Effector memory CD8-positive, alpha-beta T cell (primary cell): ENCODE measurements at places on chromosomes 3 and 15.

DNA sequence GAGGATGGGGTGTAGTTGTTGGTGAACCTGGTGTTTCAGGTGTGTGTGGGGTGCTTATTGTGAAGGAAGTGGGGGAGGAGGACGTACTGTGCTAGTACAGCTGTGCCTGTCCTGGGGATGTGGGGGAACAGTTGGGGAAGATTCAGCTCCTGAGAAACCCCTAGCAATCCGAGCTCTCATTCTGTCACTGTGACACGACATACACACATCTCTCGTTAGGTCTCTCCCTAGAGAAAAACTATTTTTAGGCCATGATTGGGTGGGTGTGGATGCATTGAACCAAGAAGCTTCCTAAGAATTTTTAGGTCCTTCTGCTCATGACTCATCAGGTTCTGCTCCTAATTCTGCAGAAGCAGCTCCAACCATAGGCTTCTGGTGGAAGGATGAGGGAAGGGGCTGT, 54.3 kb downstream of the SLC30A4 start:
- no peak for DNase-seq

GRCh38 chr3:27138562-27138961, 230.6 kb downstream of the NEK10 start:
- no peak for DNase-seq

DNA sequence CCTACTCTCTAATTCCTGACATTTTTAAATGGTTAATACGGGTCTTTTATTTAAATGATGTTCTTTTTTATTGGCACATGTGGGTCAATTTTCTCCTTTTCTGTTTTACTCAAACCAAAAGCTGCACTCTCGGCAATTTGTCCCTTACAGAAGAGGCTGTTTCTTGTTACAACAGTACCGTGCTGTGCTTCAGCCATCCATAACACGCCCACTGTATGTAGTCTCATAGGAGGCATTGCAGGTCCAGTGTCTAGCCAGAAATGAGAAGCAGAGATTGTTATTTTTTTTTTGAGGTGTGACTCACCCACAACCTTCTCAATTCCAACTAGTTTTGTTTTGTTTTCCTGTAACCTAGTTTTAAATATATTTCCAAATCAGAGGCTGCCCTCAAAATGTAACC, 164.6 kb downstream of the GMNC start:
- DNase-seq = no peak

DNA sequence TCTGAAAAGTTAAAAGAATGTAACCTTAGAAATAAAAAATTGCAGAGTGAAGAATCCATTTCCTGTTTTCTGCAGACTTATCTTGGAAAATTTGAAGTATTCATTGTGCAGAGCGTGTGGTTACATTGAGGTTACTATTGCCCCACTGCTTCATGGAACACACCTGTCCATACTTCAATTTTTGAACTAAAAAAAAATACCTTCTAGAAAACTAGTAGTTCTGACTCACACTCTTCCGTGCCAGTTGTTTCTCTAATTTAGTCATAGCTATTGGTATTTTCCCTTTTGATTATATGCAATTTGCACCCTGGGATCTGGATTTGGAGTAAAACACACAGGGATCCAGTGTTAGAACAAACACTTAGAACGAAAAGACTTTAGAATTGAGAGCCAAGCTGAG, 111.8 kb upstream of the LYSMD4 start:
- DNase-seq = no peak

GRCh38 chr15:80787316-80787715, 8.1 kb downstream of the CEMIP start:
- no peak for DNase-seq

DNA sequence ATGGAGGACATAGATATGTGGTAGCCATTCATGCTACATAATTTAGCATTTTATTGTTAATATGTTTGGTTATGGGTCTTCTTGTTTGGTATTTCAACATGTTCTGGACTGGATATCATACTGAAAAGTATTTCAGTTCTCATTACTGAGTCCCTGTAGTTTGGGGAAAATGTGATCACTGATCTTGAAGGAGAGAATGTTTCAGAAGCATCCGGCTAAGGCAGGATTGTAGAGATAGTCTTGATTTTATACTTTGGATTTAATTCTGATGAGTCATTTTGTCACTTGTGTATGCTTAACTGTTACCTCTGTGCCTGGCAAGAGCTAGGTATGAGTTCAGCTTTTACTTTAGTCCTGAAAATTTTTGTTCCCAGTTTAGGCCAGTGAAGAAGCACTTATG, 7.1 kb downstream of the CHD2 start:
- no peak for DNase-seq

DNA sequence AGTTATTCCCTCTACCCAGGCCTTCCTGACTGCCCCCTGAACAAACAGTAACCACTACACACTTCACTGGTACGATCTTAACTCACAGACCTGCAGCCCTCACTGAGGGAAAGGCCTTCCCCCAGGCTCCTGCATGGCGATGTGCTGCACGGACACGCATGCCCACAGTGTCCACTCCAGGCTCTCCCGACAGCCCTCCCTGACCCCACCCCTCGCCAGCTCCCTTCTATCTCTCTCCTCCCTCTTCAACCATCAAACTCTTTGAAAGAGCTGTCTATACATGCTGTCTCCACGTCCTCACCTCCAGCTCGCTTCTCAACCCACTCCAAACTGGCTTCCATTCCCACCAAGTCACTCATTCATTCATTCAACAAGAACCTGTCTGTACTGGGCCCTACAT, 3.9 kb downstream of the SCN5A start:
- no peak for DNase-seq

DNA sequence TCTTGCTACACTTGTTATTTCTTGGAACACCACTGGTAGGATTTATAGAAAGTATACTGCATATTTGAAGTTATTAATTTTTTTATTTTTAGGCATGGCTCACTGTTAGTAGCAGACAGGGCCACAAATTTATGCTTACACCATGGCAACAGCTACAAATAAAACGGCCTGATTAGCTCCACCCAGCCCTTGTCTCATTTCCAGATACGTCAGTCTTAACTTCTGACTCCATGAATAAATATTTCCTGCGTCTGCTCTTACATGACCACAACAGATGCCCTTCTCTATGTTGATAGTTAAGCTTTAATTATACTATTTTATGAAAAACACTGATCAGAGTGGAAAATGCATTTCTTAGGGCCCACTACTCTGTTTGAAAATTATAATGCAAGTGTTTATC, 62.3 kb upstream of the CPOX start:
- DNase-seq = no peak

DNA sequence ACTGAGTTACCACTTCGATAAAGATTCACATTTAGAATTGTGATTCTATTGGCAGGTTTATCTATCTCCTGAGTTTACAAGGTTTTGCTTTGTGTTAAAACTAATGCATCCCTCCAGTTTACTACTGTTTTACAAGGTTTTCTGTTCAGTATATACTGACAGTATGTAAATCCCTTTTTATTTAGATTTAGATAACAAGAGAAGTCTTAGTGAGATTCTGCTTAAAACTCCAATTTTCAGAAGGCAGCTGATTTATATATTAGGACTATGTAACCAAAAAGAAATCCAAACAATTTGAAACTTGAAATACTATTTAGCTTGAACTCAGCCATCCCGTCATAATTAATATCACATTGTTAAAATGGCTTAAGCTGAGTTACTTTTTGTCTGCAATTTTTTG, 619.2 kb downstream of the NAALADL2 start:
- DNase-seq = no peak

DNA sequence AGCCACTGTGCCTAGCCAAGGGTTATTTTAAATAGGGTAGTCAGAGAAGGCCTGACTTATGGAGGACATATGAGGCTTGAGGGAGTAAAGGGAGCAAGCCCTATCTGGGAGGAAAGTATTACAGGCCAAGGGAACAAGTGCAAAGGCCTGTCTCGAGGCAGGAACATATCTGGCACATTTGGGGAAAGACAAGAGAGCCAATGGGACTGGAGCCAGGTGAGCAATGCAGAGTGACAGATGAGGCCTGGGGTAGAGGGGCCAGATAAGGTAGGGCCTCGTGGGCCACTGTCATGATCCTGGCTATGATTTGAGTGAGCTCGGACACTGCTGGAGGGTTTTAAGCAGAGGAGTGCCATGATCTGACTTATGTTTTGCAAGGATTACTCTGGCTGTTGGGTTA, 43.8 kb downstream of the DCP1A start:
- no peak for DNase-seq

- DNase-seq = no peak
Observed at GRCh38 chr3:197541756-197542539, 13.8 kb downstream of the BDH1 start.

- DNase-seq = no peak
Observed at GRCh38 chr3:47932421-47932820, 83.8 kb downstream of the MAP4 start.

DNA sequence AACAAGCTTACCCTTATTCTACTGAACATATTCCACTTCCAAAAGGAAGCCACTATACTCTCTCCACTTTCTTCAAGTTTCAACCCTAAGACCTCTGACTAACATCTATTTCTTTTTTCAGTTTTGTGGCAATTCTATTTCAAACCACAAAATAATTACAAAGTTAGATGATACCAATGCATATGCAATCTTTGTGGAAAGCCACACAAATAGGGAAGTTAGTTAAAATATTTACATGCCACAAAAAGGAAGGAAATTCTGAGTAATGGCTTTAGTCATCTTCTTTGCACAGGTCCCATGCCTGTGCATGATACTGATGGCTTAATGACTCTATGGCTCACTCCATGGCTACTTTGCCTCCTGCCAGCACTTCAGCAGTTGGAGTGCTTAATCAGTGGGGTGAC, 57.0 kb upstream of the MCTP2 start:
- DNase-seq = no peak

GRCh38 chr3:177905173-177906125, 630.8 kb upstream of the KCNMB2 start:
- DNase-seq = no peak

GRCh38 chr3:190780524-190780923, 82.0 kb downstream of the GMNC start:
- no peak for DNase-seq

DNA sequence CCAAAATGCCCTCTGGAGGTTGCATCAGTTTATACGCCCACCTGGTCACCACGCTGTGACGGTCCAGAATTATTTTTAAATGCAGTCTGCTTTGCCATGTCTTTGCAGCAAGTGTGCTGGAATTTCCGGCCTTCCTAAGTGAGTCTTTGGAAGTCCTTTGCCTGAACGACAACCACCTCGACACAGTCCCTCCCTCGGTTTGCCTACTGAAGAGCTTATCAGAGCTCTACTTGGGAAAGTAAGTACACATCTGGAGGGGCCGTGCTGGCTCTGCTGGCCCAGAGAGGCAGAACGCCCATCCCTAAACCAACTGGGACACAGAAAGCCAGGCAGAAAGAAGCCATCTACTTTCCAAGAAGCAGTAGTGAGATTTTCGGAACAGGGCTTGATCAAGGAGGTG, 101.8 kb downstream of the LRRK1 start:
- DNase-seq = no peak

- DNase-seq = peak; percentile 28
Observed at GRCh38 chr15:40891810-40892446, 2.3 kb upstream of the VPS18 start.

GRCh38 chr15:71804695-71805470, 5.5 kb upstream of the NR2E3 start:
- DNase-seq = no peak

DNA sequence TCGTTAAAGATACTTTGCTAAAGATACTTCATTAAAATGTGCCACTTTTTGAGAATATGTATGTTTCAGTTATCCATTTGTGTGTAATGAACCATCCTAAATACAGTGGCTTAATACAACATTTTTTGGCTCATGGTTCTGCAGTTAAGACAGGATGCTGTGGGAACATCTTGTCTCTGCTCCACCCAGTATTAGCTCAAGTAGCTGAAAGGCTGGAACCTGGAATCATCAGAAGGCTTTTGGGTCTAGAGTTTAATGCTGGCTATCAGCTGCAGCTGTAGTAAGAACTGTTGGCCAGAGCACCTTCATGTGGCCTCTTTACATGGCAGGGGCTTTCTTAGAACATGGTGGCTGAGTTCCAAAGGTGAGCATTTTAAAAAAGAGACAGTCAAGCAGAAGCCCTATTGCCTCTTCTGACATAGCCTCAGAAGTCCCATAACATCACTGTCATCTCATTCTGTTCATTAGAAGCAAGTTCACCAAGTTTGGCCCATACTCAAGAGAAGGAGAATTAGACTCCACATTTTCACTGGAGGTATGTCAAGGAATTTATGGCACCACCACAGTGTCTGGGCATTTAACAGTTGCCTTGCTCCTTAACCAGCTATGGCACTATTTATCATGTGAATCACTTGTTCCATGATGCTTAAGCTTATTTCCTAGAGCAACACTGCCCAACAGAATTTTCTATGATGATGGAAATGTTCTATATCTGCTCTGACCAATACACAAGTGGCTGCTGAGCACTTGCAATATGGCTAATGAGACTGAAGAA, 70.4 kb upstream of the PDZRN3 start:
- no peak for DNase-seq

DNA sequence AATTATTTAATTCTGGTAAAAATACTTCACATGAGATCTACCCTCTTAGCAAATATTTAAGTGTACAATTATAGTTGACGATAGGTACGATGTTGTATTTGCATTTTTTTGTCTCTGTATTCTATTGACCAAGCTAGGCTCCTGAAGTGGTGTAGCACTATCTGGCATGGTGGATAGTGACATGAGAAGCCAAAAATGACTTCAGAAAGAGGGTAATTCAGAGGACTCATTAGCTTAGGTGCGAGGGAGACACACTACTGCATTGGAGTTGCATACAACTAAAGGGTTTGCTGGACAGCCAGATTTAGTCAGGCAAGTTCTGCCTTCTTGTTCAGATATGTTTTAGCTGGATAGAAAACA, 50.6 kb downstream of the KBTBD8 start:
- no peak for DNase-seq

DNA sequence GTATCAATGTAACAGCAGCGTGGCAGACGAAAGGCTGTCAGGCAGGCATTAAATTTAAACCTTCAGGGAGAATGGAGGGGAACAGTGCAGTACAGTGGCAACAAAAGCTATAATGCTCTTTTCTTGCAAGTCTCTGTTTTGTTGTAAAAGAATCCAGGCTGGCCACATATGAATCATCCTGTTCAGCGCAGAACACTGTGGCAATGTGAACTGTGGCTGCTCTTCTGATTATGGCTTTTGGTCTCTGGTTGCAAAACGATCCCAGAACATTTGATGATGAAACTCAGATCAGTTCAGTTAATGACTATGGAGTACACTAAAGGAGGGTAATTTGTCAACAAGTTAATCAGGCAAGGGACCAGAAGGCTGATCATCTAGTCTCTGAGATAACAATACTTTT, 219.7 kb upstream of the SGO1 start:
- no peak for DNase-seq

- DNase-seq = no peak
Observed at GRCh38 chr3:10744098-10744465, 71.9 kb upstream of the SLC6A11 start.
